GM10248 (cell line): ENCODE measurements at places on chromosomes 11 and 22.

GRCh38 chr11:130509942-130510341 lies 61.5 kb downstream of the ADAMTS15 start:
- DNase-seq, result no peak

DNA sequence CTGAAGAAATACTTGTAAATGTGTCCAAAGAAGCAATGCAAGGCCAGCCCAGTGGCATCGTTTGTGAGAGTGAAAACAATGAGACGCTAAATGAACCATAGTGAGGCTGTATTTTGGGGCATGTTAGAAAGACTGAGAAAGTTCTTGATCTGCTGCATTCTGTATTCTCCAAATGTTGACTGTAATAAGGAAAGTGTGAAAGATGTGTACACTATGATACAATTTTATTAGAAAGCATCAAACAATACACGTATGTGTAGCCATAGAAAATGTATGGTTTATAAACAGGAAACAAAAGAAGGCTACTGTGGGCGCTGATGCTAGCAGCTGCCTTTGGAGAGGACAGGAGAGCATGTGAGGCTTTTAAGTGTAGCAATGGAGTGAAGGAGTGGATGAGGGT lies 233.5 kb upstream of the E2F8 start:
- no peak for DNase-seq

GRCh38 chr22:34236527-34236926 lies 316.3 kb upstream of the LARGE1 start:
- no peak for DNase-seq

- no peak for DNase-seq
Measured at GRCh38 chr11:9069256-9069655, 22.1 kb downstream of the SCUBE2 start.

- DNase-seq, result no peak
Measured at GRCh38 chr22:20663137-20663828, 110.6 kb upstream of the SERPIND1 start.

- no peak for DNase-seq
Measured at GRCh38 chr11:60918939-60919265, 4.9 kb downstream of the TMEM109 start.

- DNase-seq, result no peak
Measured at GRCh38 chr11:112650527-112650926, 310.7 kb upstream of the NCAM1 start.

- DNase-seq, result no peak
Measured at GRCh38 chr22:22958621-22959020, 71.0 kb downstream of the IGLL5 start.

- peak; percentile 13 for DNase-seq
Measured at GRCh38 chr11:108871152-108871551, 206.3 kb downstream of the DDX10 start.

- DNase-seq, result no peak
Measured at GRCh38 chr11:33116535-33116934, 44.7 kb downstream of the CSTF3 start.

- DNase-seq, result no peak
Measured at GRCh38 chr11:61833471-61833870, 5.4 kb downstream of the FADS2 start.

DNA sequence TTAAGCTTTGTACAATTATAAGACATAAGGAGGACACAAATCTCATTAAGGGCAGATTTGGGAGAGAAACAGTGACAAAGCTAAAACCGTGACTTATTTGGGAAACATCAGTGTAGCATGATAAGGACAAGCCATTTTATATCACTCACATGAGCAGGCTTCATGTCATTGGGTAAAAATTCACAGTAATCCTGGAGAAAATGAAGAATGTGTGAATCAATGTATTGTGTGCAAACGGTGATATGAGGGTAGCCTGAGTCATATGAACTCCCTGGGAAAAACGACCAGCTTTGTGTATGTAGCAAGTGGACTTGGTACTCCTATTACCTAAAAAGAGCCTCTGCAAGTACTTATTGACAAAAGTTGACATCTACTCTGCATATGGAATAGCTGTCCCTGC lies 6.0 kb upstream of the TRIM34 start:
- no peak for DNase-seq

DNA sequence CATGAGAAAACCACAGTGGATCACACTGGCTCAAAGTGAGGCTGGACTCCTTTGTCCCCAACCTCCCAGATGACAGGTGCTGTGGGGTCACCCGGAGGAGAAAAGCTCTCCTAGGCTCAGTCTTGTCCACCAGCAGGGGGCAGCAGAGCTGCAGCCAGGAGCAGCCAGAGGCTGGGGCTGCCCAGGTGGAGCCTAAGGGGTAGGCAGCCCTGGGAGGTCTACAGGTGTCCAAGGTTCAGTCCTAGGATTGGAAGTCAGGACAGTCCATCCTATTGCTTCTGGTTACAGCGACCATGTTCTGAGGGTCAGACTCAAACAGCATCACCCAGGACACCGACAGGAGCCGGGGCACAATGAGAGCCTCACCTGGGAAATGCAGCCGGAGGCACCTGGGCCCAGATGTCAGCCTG lies 77.6 kb upstream of the IGLL5 start:
- DNase-seq, result peak; percentile 53

GRCh38 chr11:134140961-134141490 lies 72.2 kb downstream of the JAM3 start:
- DNase-seq, result no peak

- DNase-seq, result no peak
Measured at GRCh38 chr11:14095882-14096281, 133.4 kb downstream of the SPON1 start.

DNA sequence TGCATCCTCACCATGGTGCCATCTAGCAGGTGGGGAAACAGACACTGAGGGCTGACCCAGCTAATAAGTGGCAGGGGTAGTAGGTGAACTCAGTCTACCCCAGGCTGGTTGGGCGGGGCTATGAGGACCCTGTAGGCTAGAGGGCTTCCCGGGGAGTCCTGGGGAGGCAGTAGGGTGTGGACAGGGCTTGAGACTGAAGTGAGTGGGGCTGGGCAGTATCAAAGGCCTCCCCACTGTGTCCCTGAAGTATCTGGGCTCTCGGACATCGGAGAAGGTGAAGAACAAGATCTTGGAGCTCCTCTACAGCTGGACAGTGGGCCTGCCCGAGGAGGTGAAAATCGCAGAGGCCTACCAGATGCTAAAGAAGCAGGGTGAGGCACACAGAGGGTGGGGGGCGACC lies 11.4 kb downstream of the GGA1 start:
- DNase-seq, result no peak

DNA sequence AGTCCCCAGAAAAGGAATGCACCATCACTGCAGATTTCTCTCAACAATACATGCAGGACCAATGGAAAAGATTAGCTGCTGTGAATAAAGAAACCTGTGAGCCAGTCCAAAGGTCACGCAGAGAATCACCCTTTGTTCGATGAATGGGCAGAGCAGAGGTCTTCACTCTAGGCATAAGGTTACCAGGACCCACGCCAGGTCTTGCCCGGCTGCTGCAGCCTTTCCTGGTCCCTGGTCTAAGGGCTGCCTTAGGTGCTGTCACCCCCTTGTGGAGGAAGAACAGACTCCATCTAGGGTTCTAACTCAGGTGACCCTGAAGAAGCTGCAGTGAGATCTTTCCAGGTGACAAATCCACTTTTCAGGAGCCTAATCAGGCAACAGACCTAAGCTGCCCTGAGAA lies 29.0 kb upstream of the NAP1L4 start:
- peak; percentile 61 for DNase-seq

DNA sequence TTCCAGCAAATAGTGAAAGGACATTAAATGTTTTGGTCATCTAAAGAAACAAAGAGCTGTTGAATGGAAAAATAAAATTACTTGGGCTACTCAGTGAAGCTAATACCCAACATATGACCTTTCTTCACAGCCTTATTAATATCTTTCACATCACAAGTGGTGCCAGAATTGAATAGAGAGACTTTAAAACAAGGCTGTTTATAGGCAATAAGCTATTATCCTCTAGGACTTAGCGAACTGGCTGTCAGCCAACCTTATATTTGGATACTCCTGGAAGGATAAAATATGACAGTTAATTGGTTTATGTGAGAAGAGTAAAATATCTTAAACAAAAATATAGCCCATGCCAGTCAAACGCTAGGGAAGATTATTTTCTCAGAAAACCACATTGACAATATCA lies 225.5 kb upstream of the BLID start:
- no peak for DNase-seq

DNA sequence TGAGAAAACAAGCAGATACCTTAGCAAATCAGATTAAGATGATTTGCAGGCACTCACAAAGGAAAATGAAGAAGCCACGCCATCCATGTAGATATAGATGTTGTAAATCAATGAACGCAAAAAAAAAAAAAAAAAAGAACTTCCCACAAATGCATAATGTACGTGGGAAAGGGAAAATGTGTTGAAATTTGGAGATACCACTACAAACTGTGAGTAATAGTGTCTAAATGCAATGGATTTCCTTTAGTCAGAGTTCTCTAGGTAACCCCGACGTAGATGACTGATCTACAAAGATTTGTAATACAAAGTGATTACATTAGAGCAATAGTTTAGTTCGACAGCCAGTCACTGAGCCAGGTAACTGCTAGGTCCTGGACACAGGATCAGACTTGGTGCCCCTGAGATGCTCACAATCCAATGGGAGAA lies 783 bp upstream of the ANKRD54 start:
- DNase-seq, result no peak

- DNase-seq, result no peak
Measured at GRCh38 chr11:11882539-11882938, 40.8 kb downstream of the USP47 start.

DNA sequence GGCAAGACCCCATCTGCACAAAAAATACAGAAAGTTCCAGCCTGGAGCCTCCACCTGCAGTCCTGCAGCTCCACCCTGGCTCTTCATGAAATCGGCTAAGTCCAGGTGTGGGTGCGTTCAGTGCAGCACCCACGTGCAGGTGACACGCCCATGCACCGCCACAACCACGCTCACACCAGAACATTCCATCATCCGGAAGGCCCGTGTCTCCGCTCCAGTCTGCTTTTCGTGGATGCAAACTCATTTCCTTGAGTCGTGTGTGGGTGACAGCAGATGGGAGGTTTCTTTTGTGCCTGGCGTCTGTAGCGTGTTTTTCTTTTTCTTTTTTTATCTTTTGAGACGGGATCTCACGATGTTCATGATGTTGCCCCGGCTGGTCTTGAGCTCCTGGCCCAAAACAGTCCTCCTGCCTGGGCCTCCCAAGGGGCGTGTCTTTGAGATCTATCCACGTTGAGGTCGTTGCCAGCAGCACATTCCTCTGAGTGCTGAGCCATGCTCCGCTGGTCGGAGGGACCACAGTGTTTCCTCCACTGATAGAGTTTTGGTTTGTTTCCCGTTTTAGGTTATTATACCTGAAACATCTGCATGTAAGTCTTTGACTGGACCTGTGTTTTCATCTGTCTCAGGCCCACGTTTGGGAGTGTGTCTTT lies 7.2 kb downstream of the PTDSS2 start:
- no peak for DNase-seq

DNA sequence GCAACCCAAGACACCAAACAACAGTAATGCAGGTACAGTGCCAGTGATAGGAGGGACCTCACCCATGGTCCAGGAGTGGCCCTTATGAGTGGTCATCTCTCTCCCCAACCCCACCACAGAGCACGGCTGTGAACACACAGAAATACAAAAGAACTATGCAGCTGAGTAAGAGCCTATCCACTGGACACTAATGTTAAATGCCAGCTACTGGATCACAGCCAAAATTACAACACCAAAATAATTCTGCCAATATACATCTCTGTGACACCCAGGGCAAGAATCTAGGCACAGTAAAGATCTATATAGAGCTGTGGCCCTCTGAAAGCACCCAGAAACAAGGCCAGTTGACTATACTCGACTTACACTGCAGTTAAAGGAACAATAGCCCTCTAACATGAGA lies 22.8 kb upstream of the GPR83 start:
- DNase-seq, result no peak

GRCh38 chr22:38043151-38044039 lies 13.8 kb upstream of the PICK1 start:
- DNase-seq, result no peak

DNA sequence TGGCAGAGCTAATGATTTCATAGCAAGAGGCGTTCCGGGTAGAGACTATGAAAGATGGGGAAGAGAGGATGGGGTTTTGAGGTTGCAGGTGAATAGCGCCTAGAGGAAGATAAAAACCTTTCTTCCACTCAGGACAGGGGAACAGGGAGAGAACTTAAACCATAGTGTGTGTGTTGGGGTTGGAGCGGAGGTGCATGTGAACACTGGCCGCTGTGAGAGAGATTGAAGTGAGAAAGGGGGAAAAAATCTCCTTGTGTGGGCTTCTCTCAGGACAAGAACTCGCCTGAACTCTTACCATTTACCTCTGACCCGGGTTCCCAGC lies 3.4 kb downstream of the BSX start:
- no peak for DNase-seq

GRCh38 chr11:3929232-3929631 lies 73.8 kb downstream of the STIM1 start:
- DNase-seq, result no peak
